Fibroblast of the aortic adventitia (primary cell): ENCODE measurements at places on chromosomes 2 and 18.

- DNase-seq, result no peak
Measured at GRCh38 chr18:62989195-62989594, 273.9 kb downstream of the PHLPP1 start.

DNA sequence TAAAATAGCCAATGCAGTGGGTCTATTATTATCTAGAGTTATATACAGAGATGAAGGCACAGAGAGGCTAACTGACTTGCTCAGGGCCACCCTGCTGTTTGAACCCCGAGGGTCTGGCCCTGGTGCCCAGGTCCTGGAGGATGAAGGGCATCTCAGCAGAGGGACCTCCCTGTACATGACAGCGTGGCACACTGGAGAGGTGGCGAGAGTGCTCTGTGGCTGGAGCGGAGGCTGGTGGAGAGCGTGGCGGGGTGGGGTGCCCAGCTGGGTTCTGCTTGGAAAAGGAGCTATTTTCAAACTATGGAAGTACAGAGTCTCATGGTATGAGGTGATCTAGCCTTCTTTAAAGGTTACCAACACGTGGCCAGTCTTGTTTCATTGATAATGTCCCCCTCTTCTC lies 35.8 kb downstream of the GREB1 start:
- no peak for DNase-seq

- no peak for DNase-seq
Measured at GRCh38 chr2:149928011-149928410, 340.4 kb upstream of the MMADHC start.

DNA sequence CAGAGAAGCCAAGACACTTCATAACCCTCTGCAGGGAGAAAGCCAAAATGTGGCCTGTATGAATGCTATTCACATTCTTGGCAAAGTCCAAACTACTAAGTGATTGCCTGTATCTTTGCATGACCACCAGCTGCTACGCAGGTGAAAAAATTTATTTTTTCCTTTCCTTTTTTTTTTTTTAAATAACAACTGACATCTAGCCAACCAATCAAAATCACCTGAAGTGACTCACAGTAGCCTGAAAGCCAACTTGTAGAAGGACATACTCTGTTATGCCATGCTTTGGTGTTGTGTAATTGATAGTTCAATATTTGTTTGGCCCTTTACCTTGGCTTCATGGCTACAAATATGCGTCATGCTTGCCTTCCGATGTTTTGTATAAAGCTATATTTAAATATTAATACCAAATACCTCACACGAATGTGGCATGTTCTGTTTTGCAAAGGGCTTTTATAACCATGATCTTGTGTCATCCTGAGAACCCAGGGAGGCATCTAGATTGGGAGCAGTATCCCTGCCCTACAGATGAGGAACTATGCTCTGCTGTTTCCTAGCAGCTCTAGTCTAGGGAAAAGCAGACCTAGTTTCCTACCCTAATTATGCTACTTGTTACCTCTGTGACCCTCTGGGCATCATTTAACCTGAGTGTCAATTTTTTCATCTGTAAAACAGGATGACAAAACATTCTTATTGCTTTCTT lies 102.1 kb downstream of the MYOM1 start:
- DNase-seq, result no peak

- DNase-seq, result no peak
Measured at GRCh38 chr18:54210463-54210862, 14.0 kb downstream of the MBD2 start.

- DNase-seq, result peak; percentile 21
Measured at GRCh38 chr18:61694236-61694635, 198.6 kb downstream of the RNF152 start.

- DNase-seq, result no peak
Measured at GRCh38 chr2:119158563-119159347, at the start of gene C1QL2. C1QL2 (minus strand) TSS chr2:119158751; CDS start chr2:119158269, 482 bp downstream.

- DNase-seq, result peak; percentile 85
Measured at GRCh38 chr2:148244593-148245292, 223.9 kb downstream of the MBD5 start.

GRCh38 chr18:1308686-1309085 lies 404.0 kb downstream of the ADCYAP1 start:
- no peak for DNase-seq

- no peak for DNase-seq
Measured at GRCh38 chr2:154392256-154392655, 306.2 kb upstream of the KCNJ3 start.

- DNase-seq, result peak; percentile 11
Measured at GRCh38 chr2:20398956-20399567, 47.8 kb upstream of the RHOB start.

GRCh38 chr2:177964892-177965291 lies 107.7 kb downstream of the PDE11A start:
- no peak for DNase-seq

DNA sequence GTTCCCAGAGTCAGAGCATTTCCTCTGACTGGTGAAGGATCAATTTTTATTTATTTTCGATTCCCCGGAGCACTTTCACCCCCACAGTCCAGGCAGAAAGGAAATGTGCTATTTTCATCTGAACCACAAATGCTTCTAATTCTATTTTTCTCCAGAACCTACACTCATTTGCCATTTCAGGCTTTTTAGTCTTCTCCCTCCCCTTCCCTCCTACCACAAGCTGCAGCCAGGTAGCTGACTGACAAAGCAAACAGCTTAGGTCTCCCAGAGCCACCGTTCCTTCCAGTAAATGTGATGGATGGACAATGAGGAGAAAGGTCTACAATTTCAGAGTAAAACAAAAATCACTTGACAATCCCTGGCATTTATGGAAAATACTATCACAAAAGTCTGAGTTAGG lies 76.9 kb downstream of the KLF7 start:
- DNase-seq, result no peak

DNA sequence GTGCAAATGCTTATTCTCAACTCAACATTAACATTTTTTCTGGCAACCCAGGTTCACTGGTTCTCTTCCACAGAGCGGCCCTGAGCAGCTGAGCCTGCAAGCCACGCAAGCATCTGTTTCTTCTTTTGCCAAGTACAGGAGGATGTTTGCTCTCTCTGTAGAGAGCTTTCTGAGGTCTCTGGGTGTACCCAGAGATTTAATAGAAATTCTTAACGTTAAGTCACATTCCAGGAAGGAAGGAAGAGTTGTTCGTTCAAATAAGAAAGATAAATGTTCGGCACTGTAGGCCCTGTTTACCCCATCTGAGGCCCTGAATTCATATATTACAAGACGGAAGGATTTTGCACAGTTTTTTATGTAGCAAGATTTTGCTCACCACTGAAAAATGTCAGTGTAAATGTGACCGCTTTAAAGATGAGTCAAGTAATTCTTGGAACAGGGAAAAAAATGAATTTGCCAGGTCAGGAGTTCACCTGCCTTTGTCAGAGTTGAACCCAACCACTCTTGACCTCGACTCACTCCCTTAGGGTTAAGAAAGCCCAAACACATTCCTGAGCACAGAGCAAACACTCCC lies 30.1 kb downstream of the KCTD18 start:
- DNase-seq, result peak; percentile 67

DNA sequence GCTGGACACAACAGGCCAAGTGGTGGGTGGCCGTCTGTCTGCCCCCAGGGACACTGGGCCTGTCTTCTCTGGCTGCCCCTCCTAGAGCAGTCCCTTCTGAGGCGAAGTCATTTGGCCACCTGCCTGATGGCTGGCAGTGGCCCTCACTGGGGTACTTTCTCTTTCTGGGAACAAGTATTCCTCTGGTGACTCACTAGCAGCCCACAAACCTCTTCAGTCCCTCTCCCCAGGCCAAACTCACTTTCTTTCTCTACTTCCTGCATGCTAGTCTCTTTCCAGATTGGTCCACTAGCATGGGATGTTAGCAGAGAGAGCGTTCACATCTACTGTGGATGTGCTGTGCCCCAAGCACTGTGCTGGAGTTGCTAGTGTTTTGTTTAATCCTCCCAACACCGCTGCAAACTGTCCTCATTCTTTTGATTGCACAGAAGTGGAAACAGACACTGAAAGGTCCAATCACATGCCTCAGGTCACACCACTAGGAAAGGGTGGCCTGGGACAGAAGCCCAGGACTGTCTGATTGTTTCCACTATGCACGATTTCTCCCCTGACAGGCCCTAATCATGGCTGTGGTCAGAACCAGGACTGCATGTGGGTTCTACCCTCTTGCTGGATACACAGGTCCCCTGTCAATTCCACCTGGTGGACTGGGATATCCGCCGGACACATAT lies 5.2 kb downstream of the DYSF start:
- peak; percentile 43 for DNase-seq

- no peak for DNase-seq
Measured at GRCh38 chr18:1296237-1296636, 391.6 kb downstream of the ADCYAP1 start.

DNA sequence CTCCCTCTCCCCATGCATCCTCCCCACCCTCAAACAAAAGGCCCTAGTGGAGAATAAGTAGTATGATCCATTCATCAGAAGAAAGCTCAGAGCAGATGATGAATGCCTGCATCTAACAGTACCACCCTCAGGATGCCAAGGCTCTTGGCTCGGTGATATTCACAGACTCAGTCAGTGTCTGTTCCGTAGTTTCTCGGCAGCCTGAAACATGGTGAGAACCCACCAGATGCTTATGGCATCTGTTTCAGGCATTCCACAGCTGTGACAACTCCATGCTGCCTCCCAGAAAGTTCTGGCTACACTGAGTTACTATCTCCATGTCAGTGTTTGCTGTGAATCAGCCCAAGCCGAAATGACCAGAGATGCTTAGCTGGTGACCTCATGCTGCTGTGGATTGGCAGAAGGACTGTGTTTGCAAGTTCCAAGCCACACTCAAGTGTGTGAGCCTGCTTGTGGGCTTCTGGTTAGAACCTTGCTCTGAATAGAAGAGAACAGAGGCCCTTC lies 83.9 kb downstream of the WDSUB1 start:
- peak; percentile 99 for DNase-seq

- no peak for DNase-seq
Measured at GRCh38 chr18:74459889-74460288, 2.8 kb upstream of the DIPK1C start.

DNA sequence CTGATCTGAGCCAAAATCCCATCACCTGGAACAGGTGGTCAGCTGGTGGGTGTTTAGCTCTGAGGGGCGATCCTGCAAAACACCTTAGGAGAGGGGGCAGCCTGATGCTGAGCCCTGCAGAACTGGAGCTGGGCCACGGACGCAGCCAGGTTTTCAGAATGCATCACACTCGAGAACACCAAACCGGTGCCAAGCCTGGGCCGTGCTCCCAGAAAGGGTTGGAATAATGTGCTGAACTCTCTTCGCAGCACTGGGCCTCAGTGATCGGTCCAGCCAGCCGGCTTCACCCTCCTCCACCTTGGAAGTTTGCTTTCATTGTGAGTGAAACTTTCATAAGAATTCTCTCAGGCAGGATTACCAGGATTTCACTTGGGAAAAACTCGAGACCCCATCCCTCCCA lies 56.5 kb upstream of the TTC39C start:
- peak; percentile 82 for DNase-seq

- no peak for DNase-seq
Measured at GRCh38 chr18:24727685-24728084, 267.2 kb downstream of the HRH4 start.

- DNase-seq, result no peak
Measured at GRCh38 chr2:27441958-27442919, at the start of gene KRTCAP3. KRTCAP3 (plus strand) TSS chr2:27442381; CDS start chr2:27442413, 32 bp downstream.

GRCh38 chr2:14424478-14425390 lies 207.8 kb upstream of the LRATD1 start:
- DNase-seq, result no peak

DNA sequence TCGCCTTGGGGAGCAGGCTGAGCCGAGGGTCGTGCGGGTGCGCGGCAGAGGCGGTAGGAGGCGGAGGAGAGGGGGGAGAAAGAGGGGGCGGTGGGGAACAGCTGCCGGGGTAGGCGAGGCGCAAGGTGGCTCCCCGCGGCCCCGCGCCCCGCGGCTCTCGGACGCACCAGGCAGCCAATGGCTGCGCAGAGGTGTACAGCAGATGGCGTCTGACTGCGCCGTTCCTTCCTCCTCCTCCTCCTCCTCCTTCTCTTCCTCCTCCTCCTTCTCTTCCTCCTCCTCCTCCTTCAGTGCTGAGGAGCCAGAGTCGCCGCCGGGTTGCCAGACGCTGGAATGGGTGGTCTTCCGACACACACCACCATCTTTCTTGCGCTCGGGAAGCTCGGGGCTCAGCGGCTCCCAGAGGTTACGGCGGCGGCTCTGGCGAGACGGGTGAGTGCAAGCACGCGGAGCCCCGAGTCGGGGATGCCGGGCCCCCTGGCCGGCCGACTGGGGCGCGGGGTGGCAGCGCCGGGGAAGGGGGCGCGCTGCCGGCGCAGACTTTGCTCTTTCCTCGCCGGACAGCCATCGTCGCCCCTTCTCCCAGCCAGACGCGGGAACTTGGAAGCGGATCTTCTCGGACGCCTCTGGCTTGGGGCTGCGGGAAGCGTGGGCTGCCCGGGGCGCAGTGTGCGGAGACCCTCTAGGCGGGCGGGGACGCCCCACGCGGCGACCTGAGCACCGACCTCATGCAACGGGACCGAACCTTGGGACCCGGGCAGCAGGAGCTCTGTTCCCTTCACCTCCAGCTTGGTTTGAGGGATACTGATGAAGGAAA lies at the start of gene THSD7B:
THSD7B (plus strand) TSS at position 290 of the 817 bp plus-strand sequence. CDS start 116,634 bp downstream, outside the sequence.
- DNase-seq, result no peak

DNA sequence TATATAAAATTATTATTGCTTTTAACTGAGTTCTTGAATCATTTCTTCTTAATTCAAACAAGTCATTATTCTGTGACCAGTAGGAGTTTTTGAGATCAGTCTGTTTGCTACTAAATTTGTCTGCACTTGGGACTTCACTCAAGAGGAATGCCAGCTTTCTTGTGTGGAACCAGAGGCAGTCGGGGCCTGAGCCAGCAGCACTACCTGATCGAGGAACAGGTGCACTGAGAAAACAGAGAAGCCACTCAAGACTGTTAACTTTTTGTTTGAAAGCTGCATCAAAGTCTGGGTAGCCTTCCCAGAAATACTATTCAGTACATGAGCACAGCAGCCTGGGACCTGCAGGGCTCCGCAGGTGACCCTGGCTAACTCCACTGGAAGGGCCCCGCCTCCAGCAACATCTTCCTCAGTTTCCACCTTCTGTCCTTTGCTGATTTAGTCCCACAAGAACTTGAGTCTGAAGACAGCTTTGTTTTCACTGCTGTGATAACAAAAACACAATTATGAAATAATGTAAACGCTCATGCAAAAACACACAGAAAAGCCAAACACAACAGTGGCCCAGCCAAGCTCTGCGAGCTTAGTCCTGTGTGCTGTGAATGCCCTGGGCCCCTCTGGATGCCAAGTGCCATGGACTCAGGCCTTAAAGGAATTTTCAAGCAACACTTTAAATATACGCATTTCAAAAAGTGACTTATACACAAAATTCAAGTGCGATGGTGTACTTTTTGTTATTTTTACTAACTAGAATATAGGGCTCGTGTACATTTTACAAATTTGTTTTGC lies 62.0 kb downstream of the SH3YL1 start:
- DNase-seq, result no peak

DNA sequence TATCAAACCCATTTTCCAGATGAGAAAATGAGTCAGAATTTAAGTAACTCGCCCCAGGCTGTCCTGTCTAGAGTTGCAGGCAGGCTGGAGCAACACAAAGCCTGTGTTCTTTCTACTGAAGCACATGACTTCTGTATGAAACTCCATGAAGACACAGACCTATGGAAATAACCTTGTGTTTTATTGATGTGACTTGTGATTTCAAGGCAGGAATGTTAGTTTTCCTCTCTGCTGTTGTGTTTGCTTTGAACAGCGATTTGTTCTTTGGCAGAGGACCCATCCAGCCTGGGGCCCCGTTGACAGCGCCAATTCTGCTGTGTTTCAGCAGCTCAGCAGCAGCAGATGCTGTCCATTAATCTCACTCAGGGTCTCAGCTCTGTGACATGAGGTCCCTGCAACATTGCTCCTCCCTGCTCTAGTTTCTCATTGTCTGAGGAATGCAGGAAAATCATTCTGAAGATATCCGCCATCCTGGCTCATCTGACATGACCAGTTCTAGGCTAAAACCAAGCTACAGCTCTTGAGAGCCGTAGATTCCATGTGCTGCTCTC lies 344.3 kb upstream of the RAB12 start:
- DNase-seq, result peak; percentile 28
